ENCODE measurements at places on chromosomes 3 and 15.

DNA sequence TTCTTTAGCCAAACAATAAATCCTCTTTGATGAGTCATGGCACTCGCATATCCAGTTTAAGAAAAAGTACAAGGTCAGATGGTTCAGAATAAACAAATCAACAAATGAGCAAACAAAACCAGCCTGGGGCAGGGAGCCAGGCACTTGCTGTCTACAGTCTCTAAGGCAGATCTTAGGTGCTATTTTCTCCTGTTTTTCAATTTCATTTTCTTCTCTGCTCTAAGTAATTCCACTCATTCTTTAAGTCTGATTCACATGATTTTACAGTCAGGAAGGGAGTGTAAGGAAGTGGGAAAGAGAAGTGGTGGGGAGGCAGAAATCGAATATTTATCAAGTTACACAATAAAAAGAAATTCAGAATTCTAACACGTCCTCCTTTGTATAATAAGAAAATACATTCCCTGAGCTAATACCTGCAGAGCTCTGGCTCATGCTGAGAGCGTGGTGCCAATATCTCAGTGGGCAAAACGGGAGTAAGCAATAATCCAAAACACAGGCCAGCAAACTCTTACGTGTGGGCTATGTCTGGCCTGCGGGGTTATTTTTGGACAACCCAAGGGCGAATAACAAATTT is 298.6 kb downstream of the ADAMTS17 start:
- no peaks in the 10 kb centered on the region for H3K36me3 ChIP-seq
- no peak overlapping the region for H3K4me3 ChIP-seq
- H3K27ac ChIP-seq = no peak overlapping the region
- H3K4me1 ChIP-seq = no peaks in the 10 kb centered on the region
- no peaks in the 10 kb centered on the region for H3K27me3 ChIP-seq

DNA sequence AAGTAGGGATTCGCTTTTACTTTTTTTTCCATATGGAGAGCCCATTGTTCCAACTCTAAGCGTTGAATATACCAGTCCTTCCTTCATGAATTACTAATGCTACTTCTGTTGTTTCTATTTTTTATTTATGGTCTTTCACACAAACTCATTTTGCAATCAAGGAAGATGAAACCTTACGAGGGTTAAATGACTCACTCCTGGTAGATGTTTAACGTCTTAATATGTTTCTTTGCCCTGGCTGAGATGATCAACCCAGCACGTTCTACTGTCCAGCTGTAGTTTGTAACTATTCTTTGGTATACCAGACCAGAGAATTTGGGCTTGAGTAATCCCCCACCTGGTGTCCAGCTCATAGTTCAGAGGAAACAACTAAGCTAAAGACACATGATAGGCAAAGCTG is 23.1 kb downstream of the CDCP1 start:
- peaks cover 9% of the 10 kb centered on the region for H3K27me3 ChIP-seq
- no peak overlapping the region for H3K4me3 ChIP-seq
- H3K27ac ChIP-seq = no peak overlapping the region
- H3K36me3 ChIP-seq = no peaks in the 10 kb centered on the region

DNA sequence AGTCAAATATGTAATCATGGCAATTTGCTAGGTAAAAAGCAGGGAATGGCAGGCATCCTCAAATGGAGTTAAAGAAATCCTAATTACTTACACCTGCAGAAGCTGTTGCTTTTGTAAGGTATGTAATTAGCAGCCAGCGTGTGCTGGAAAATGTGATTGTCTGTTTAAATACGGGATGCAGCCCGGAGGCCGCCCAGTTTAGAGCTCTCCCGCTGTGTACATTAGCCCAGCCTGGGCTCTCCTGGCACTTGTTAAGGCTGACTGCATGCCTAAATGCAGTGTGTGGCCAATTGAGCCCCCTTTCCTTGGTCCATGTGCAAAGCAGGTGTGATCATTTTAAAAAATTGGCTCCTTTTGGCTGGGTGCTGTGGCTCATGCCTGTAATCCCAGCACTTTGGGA is 9.0 kb downstream of the DPH3 start:
- peak overlapping the region; percentile 73 for H3K4me3 ChIP-seq
- H3K4me1 ChIP-seq = peaks cover 18% of the 10 kb centered on the region

- H3K4me3 ChIP-seq = no peak overlapping the region
- peaks cover 15% of the 10 kb centered on the region for H3K27me3 ChIP-seq
- no peak for ATAC-seq
- no peak overlapping the region for H3K27ac ChIP-seq
- H3K4me1 ChIP-seq = no peaks in the 10 kb centered on the region
Observed at GRCh38 chr3:140424726-140425125, 253.1 kb upstream of the TRIM42 start.

- H3K4me3 ChIP-seq = no peak overlapping the region
- H3K4me1 ChIP-seq = no peaks in the 10 kb centered on the region
- ATAC-seq = no peak
- no peaks in the 10 kb centered on the region for H3K36me3 ChIP-seq
- no peak overlapping the region for H3K27ac ChIP-seq
Observed at GRCh38 chr15:70387081-70387480, 289.4 kb upstream of the TLE3 start.

DNA sequence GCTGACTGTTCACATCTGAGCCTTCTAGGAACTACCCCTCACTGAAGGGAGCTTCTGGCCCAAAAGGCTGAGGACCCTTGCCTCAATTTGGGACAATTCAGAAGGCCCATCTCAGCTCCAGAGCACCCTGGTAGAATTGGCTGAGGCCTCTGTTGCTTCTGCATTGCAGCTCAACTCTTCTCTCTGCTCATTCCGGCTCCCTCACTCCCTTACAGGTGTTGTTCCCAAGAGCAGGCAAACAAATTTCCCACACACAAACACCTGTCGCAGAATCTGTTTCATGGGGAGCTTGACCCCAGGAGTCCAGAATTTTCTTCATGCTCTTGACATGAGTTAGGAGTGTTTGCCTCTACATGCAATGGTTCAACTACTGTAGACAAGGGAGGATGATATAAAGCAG is 78.7 kb downstream of the CRYGS start:
- H3K36me3 ChIP-seq = no peaks in the 10 kb centered on the region
- H3K4me1 ChIP-seq = peaks cover 11% of the 10 kb centered on the region
- ATAC-seq = no peak

- no peaks in the 10 kb centered on the region for H3K4me1 ChIP-seq
- H3K27ac ChIP-seq = peak overlapping the region; percentile 24
- ATAC-seq = no peak
- H3K36me3 ChIP-seq = no peaks in the 10 kb centered on the region
Observed at GRCh38 chr15:68333775-68334470, 56.4 kb downstream of the FEM1B start.

DNA sequence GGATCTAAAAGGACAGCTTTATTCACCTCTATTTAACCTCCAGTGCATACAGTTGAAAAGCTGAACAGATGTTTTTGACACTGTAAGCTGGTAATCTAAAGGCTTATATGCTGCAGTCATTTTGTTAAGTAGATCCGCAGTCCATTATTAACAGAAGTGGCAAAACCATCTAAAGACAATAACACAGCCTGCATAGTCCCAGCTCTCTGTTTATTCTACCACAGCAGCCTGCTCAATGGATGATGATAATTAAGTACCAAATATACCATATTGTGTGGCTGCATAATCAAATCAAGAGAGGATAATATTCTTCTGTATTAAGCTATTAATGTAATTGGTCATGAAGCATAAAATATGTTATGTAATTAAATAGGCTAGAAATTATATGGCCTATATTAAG is 207.1 kb downstream of the MEIS2 start:
- ATAC-seq = no peak
- peaks cover 41% of the 10 kb centered on the region for H3K27me3 ChIP-seq
- no peak overlapping the region for H3K27ac ChIP-seq
- no peak overlapping the region for H3K4me3 ChIP-seq
- no peaks in the 10 kb centered on the region for H3K36me3 ChIP-seq

GRCh38 chr3:13544293-13544831 is 4.6 kb upstream of the FBLN2 start:
- peaks cover 19% of the 10 kb centered on the region for H3K4me1 ChIP-seq
- H3K27me3 ChIP-seq = peaks cover 34% of the 10 kb centered on the region
- no peaks in the 10 kb centered on the region for H3K36me3 ChIP-seq
- H3K27ac ChIP-seq = no peak overlapping the region

DNA sequence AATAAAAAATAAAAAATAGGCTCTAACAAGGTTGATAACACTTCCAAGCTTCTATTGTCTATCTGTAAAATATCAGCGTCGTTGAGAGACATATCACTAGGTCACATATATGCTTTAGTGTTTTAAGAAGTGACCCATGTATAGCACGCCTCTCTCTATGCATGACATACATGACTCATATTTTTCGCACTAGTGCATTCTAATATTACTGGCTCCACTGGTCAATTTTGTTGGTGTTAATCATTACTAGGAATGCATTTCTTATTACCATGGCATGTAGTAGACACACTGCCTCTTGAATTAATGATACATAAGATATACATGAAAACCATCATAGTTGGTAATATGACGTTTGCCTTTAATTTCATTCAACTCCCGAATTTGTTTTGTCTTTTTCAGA is 203.1 kb downstream of the CHL1 start:
- H3K27ac ChIP-seq = no peak overlapping the region
- no peak overlapping the region for H3K4me3 ChIP-seq
- no peaks in the 10 kb centered on the region for H3K4me1 ChIP-seq
- no peaks in the 10 kb centered on the region for H3K27me3 ChIP-seq

GRCh38 chr3:84566256-84566655 is 392.5 kb upstream of the CADM2 start:
- ATAC-seq = no peak
- H3K4me1 ChIP-seq = no peaks in the 10 kb centered on the region
- no peak overlapping the region for H3K27ac ChIP-seq

- H3K36me3 ChIP-seq = no peaks in the 10 kb centered on the region
- H3K4me3 ChIP-seq = no peak overlapping the region
- H3K27me3 ChIP-seq = peaks cover 16% of the 10 kb centered on the region
- H3K4me1 ChIP-seq = no peaks in the 10 kb centered on the region
Observed at GRCh38 chr15:45314960-45315359, 62.9 kb downstream of the SLC28A2 start.

- no peaks in the 10 kb centered on the region for H3K36me3 ChIP-seq
- peaks cover 37% of the 10 kb centered on the region for H3K27me3 ChIP-seq
- no peak for ATAC-seq
Observed at GRCh38 chr15:88238618-88239430, 17.7 kb downstream of the NTRK3 start.

DNA sequence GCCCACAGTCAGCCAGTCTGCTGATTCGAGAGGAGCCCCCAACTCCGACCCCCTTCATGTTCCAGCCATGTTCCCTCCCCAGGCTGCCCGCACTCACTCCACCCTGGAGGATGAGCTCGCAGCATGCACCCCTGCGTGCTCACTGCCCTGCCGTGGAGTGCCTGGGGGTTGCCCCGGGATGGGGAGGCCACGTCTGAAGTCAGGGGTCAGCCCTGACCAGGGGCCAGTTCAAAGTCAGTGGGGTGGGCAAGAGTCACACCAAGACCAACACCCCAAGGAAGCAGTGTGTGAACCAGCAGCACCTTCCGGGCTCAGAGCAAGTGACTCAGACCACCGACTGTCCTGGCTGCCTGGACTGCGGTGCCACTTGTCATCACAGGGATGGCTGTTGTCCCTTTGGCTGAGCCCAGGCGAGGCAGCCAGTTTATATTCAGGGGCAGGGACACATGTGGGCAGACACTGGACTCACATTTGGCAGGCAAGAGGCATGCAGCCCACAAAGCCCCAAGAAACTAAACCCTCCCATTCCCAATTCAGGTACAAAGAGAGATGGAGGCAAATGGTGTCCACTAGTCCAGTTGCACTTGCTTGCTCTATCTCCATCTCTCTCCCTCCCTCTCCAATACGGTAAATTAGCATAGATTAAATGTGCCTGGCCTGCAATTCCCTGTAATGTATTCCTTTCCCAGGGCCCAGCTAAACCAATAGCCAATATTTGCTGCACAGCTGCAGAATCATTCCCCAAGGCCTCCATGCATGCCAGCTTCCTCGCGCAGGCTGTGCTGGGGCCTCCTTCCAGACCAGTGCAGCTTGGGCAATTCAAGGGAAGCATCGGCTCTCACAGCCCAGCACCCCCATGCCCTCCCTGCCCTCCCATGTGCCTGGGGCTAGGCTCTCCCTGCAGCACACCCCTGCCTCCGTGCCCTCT is 135.7 kb upstream of the IQSEC1 start:
- ATAC-seq = no peak
- H3K27ac ChIP-seq = no peak overlapping the region
- H3K27me3 ChIP-seq = peaks cover 36% of the 10 kb centered on the region
- H3K36me3 ChIP-seq = no peaks in the 10 kb centered on the region
- no peaks in the 10 kb centered on the region for H3K4me1 ChIP-seq

DNA sequence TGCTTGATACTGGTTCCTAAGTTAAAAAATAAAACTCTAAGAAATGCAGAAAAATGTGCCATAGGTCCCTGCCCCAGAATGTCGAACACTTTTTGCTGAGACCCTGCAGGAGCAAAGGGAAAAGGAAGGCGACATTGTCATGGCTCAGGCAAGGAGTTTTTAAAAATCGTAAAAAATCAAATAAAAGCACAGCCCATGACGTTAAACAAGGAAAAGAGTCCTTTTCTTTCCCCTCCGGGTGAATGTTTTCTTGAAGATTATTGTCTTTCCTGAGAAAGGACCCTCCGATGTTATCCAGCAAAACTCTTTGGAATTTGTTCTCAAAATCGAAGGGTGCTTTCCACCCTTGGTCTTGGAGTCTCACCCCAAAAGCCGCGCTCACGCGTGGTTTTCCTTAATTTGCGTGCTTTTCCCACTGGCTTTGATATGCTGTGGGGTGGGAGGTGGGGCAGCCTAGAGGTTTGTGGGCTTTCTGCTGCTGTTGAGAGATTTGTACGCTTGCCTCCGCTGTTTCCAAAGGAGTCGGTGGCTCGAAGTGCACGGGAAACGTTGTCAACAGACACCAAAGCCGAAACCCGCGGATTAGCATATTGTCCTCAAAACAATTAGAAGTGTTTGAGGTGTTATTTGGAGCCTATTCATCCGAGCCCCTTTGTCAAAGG is 2.9 kb downstream of the SOX14 start:
- no peaks in the 10 kb centered on the region for H3K36me3 ChIP-seq
- no peak overlapping the region for H3K4me3 ChIP-seq
- H3K4me1 ChIP-seq = no peaks in the 10 kb centered on the region
- peaks cover 60% of the 10 kb centered on the region for H3K27me3 ChIP-seq
- no peak overlapping the region for H3K27ac ChIP-seq
- no peak for ATAC-seq

- no peaks in the 10 kb centered on the region for H3K36me3 ChIP-seq
- no peaks in the 10 kb centered on the region for H3K4me1 ChIP-seq
- no peaks in the 10 kb centered on the region for H3K27me3 ChIP-seq
Observed at GRCh38 chr3:127711021-127711695, 38.4 kb downstream of the ABTB1 start.

DNA sequence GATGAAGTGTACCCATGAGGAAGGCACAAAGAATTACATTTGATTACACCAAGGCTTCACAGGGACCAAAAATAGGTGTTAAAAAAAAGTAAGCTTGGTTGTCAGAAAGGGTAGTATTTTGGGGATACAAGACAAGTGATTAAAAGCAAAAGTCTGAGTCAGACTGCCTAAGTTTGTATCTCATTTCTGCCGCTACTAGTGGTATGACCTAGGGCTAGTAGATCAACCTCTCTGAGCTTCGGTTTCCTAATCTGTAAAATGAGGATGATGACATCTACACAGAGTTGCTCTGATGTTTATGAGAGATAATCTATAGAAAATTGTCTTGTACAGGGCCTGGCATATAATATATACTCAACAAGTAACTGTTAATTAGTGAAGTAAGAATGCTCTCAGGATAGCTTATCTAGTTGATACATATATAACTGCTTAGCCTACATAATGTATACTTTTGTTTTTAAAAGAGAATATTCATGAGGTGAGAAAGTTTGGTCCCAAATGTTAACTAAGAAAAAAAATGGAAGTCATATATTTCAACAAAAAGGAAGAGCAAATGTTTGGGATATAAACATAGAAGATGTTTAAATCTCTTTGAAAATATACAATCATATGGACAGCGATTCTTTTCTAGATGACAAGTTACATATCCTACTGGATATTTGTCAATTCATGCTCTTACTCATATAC is 163.0 kb upstream of the SLC2A2 start:
- ATAC-seq = peak; percentile 88
- H3K4me1 ChIP-seq = peaks cover 28% of the 10 kb centered on the region
- peak overlapping the region; percentile 89 for H3K27ac ChIP-seq
- peak overlapping the region; percentile 55 for H3K4me3 ChIP-seq
- H3K36me3 ChIP-seq = peaks cover 75% of the 10 kb centered on the region

All from activated T-helper 17 cell treated with anti-CD3 and anti-CD28 coated beads, Interleukin-2, amount 50 U/mL, for 72 hours (primary cell).